Activated CD8-positive, alpha-beta memory T cell treated with anti-CD3 and anti-CD28 coated beads, Interleukin-2, amount 50 U/mL, for 4 hours (primary cell): ENCODE measurements at places on chromosomes 3 and 15.

DNA sequence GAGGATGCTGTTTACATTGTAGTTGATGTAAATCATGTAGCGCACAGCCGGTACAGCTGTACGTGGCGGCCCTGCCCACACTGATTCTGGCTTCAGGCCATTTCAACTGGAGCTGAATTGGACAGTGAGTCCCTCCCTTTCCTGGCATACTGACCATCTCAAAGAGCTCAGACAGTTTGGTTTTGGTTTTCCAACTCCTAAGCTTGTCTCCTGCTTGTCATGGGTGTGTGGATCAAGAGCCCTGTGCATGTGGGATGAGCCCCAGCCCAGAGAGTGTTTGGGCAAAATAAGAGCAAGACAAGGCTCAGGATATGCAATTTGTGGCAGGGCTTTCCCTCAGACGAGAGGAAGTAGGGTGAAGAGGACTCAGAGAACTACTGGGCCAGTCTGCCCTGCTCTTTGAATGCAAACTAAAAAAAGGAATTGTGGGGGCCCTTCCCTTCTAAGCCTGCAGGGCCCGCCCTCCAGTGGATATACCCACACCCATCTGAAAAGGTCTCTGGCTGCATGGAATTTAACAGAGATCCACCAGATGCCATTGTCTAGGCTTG lies 13.3 kb downstream of the ITGA11 start:
- no peak for DNase-seq

GRCh38 chr15:67176195-67176971 lies 78.1 kb downstream of the AAGAB start:
- DNase-seq, result no peak

- DNase-seq, result no peak
Measured at GRCh38 chr3:105731686-105732085, 137.1 kb downstream of the CBLB start.

GRCh38 chr3:81302045-81302444 lies 459.4 kb downstream of the GBE1 start:
- no peak for DNase-seq

GRCh38 chr3:5022187-5022965 lies 43.1 kb downstream of the BHLHE40 start:
- no peak for DNase-seq

GRCh38 chr3:57758686-57759085 lies 2.6 kb downstream of the SLMAP start:
- DNase-seq, result no peak

- DNase-seq, result no peak
Measured at GRCh38 chr3:149291178-149291577, 42.3 kb downstream of the TM4SF18 start.

DNA sequence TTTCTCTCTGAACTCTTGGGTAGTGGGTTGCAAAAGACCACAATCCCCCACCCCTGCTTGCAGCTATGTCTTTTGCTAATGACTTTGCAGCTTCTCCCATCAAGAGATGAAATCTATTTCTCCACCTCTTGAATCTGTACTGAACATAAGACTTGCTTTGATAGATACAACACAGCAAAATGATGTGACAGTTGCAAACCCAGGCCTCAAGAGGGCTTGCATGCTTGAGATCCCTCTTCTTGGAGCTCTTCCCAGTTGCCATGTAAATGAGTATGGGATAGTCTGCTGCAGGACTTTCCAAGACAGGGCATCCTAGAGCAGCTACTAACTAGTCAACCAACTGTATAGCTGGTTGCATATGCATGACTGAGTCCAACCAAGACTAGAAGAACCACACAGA lies 783.6 kb downstream of the PDCD6IP start:
- DNase-seq, result no peak

GRCh38 chr15:43378601-43379000 lies 7.7 kb downstream of the TUBGCP4 start:
- no peak for DNase-seq

- peak; percentile 11 for DNase-seq
Measured at GRCh38 chr15:77027697-77028450, 32.9 kb downstream of the PSTPIP1 start.

GRCh38 chr15:43126356-43126755 lies 7.0 kb upstream of the TMEM62 start:
- no peak for DNase-seq
